ENCODE measurements at places on chromosomes 16 and 17. TPM values are rescaled to one million over a fixed set of nuclear protein-coding genes. Genes with fewer than 3 reads are reported as not detected.

DNA sequence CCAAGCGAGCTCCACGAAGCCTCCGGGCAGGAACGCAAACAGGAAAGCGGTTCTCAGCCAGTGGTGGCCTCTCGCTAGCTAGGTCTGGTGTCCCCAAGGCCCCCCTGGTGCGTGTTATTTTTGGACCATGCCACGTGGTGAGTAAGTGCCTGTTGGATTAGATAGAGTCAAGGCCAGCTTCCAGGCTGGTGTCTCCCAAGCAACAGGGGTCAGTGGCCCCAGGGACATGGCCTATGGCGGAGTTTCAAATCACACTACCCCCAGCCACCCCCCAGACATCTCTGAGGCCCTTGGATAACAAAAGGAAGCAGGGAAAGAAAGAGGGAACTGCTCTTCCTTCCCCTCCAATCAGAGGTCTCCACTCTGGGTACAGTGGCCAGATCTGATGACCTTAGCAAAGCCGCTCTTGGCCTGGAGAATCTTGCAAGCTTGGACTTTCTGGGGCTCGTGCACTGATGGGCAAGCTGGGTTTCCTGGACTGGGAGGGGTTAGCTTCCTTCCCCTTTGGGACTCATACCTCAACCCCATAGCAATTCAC, 58.2 kb downstream of the MAF start:
- DNase-seq, result no peak

DNA sequence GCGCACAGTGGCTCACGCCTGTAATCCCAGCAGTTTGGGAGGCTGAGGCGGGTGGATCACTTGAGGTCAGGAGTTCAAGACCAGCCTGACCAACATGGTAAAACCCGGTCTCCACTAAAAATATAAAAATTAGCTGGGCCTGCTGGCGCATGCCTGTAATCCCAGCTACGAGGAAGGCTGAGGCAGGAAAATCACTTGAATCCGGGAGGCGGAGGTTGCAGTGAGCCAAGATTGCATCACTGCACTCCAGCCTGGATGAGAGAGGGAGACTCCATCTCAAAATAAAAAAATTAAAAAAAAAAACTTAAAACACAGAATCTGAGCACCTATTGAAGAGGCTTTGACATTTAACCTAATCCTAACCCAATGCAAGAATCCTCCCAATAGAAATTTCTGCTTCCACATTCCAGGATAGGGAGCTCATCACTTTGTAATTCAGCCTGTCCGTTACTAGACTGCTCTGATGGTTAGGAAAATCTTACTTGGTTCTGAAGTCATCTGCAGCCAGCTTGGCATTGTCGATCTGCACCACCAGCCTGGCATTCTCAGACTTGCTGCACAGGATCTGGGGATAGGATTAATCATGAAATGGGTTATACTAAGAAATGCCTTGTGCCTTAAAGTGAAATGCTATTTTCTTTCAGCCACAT, 2.1 kb downstream of the KRT33B start:
- DNase-seq, result no peak

DNA sequence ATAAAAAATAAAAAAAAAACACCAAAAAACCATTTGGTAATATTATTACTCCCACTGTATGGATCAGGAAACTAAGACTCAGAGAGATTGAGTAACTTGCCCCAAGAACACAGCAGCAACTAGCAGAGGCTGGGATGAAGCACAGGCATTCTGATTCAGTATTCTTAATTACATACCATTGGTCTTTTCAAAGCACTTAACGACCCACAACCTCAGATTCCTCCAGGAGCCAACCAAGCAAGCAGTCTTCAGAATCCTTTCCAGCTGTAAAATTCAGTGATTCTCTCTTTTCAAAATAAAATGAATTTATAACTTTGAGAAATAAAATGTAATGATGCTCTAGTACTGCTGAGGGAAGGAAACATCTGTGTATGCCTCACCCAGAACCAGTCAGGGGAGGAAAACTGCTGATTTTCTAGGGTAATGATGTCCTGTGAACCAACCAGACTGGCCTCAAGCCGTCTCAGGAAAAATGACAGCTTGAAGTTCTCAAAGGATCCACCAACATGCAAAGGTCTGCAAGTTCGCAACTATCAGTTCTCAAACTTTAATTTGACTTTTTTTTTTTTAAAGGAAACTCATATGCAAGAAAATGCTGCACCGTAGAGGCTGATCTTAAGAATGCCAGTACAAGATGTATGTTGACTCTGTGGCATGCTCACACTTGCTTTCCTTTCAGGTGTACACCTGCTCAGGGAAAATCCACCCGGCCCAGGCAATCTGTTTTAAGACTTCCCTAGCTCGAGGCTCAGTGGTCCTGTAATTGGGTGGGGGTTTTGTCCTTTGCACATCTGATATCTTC, 9.0 kb downstream of the CUEDC1 start:
- no peak for DNase-seq

The WFIKKN2 gene
- total RNA-seq, result not detected

DNA sequence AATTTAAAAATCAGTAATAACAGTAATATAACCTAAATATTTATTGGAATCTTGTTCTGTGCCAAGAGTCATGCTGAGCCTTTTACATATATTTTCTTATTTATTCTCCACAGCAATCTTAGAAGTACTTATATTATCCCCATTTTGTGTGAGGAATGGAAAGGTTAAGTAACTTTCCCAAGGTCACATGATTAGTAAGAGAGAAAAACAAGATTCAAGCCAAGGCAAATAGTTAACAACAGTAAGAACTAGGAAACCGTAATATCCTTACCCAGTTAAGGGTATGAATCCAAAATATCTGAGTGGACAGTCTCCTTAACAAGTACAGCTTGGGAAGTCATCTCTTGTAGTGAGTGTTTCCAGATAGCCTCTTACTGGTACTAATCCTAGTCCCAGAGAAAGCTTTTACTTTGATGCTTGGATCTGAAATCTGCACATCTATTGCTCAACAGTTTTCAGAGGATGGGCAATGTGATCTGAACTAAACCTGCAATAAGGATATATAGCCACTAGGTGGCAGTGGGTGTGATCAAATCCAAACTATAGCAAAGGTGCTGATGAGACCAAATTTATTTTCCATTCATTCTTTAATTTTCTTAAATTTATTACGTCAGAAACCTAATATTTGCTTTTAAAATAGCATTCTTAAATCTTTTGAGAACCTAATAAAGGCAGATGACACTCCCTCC, 23.3 kb downstream of the SHISA6 start:
- DNase-seq, result no peak

DNA sequence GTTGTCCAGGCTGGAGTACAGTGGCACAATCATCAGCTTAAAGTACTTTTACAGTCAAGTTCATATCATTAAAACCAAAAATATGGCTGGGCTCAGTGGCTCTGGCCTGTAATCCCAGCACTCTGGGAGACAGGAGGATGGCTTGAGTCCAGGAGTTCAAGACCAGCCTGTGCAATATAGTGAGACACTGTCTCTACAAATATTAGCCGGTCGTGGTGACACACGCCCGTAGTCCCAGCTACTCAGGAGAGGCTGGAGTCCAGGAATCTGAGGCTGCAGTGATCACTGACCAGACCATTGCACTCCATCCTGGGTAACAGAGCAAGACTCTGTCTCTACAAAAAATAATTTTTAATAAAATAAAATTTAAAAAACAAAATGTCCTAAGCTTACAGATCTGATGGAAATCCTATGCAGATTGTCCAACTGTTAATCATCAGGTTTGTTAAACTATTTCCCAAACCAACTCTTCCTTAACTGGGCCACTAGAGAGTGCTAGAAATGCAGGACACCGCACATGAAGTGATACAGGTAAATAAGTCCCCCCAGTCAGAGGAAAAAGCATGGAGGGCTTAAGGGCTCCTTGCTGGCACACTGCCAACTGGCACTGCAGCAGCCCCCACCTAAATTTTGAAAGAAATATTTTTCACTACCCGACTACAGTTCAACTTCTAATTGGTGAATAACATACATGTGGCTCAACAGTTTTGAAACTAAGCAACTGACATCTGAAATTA, 2.8 kb downstream of the USP22 start:
- DNase-seq, result peak; percentile 50
